Ureter (tissue), 1 donor: ENCODE measurements at places on chromosomes 3 and 15. TPM values are rescaled to one million over a fixed set of nuclear protein-coding genes. Genes with fewer than 3 reads are reported as not detected.
A peak's percentile ranks its signal among the peaks of the same experiment; 100 is the strongest.

GRCh38 chr15:42107473-42107872 is 13.1 kb upstream of the PLA2G4D start:
- DNase-seq, result peak; percentile 62

DNA sequence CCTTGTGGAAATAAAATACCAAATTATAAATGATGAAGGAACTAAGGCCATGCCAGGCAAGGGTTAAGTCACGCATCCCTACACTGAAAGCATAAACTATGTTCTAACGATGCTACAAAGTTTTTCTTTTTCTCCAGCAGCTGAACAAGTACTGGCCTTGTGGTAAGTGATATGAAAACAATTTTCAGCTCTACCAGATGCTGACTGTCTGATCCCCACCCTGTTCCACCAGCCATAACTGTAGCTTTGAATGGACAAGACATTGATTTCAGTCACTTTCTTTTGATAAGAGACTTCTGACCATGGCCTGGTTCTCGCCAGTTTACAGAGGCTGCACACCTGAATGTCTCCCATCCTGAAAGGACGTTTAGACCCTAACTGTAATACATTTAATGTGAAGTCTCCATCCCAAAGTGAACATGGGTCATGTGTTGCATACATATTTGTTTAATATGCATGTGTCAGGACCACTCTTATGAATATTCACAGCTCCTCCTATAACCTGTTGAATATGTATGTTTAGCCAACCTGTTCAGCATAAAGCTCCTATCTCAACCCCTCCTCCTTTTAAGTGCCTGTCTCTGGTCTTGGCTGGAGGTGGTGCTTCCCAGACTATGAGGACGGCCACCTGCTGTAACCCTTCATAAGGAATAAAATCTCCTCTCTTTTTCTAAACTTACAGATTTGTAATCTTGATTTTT is 33.4 kb downstream of the MASP1 start:
- no peak for DNase-seq

GRCh38 chr3:173513123-173513522 is 115.6 kb downstream of the NLGN1 start:
- DNase-seq, result no peak

- DNase-seq, result peak; percentile 90
These were observed 21.4 kb downstream of the ROPN1B start for GRCh38 chr3:125990253-125990970.

Gene LAMB2
- total RNA-seq, result 311 TPM

Gene SLC2A2
- total RNA-seq, result not detected
